ENCODE measurements at places on chromosomes 5 and 9.

DNA sequence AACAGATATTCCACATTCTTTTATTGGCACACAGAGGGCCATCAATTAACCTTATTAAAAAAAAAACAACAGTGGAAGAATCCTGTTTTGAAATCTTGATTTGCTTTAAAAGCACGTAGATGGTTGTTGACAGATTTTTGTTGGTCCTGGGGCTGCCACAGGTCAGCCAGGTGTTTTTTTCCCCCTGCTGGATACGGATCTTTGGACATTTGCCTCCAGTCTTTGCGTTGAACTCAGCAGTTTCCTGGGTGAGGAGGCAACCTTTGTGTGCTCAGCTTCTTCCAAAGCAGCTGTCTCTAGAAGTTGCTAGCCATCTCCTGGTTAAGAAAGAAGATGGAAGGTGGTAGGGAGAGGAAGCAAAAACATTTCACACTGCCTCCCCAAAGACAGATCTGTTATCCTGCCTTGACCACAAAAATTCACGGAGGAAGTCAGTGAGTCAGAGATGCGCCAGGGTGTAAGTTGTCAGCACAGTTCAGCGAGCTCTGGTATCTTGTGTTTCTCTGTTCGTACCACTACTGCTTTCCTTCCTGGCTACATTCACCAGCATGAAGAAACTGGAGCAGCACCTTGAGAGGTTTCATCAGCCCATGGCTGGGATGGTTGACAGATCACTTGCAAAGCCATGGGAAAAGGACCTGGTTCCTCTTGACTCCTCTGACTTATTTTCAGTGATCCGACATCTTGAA is 207.3 kb downstream of the ARHGAP26 start:
- DNase-seq, result no peak

DNA sequence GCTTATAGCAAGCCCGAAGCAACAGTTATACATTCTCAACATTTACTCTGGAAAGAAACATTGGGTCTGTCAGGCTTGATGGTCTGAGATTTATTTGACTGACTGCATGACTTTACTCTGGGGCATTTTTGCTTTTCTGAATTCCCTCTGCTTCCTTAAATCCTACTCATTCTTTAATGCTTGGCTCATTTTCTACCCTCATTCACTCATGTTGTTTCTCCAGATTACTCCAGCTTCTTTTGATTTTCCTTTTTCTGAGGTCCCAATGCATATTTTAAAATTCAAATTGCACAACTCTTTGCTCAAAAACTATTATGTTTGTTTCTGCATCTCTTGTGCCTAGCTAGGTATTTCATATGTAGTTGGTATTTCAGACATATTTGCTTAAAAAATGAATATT is 2002.9 kb upstream of the NUDT12 start:
- no peak for DNase-seq

- DNase-seq, result no peak
These were observed 169.9 kb downstream of the PAM start for GRCh38 chr5:102924963-102925362.

- no peak for DNase-seq
These were observed 23.4 kb downstream of the NKD2 start for GRCh38 chr5:1032011-1032410.

GRCh38 chr5:133605323-133605722 is 7.0 kb downstream of the FSTL4 start:
- DNase-seq, result no peak

GRCh38 chr5:33153831-33154230 is 286.9 kb upstream of the TARS1 start:
- DNase-seq, result no peak

DNA sequence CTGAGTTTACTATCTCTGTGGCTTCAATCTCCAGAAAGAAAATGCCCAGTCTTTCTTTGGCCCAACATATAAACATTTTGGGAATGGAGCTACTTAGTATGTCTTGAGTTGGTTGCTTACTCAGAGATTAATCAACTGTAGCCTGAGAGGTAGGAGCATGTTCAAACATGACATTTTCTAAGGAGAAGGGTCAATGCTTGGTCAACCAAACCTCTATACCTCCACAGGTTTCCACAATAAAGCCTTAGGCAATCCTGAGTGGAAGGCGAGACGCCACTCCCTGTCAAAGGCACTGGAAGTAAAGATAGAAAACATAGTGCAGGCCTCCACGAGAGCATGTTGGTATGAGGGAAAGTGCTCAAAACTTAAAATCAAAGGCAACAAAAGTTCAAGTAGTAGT is 411.4 kb downstream of the KCTD16 start:
- no peak for DNase-seq

GRCh38 chr9:22922222-22922621 is 475.6 kb downstream of the DMRTA1 start:
- no peak for DNase-seq

GRCh38 chr5:54754420-54754819 is 231.0 kb downstream of the ESM1 start:
- DNase-seq, result no peak

GRCh38 chr5:36691696-36692371 is 85.4 kb downstream of the SLC1A3 start:
- no peak for DNase-seq

DNA sequence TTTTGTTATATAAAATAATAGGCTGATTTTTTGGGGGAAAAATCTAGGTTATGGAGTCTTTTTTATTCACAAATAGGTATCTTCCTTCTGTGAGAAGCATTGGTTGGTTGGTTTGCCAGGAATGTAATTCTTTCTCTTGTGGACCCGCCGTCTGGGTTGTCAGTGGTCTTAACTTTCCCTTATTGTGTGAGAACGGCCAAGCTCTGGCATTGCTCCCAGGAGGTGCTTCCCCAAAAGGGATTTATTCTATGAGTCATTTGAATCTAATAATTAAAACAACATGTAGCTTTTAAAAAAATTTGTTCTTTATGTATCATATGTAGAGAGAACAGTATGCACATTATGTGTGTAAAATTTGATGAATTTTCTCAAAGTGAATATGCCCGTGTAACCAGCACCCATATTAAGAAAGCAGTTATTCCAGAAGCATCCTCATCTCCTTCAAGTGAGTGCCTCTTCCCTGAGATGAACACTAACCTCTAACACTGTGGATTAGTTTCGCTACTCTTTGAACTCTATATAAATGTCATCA is 114.4 kb downstream of the MAST4 start:
- no peak for DNase-seq

GRCh38 chr5:138932171-138932810 is 57.2 kb upstream of the LRRTM2 start:
- DNase-seq, result no peak

GRCh38 chr9:128669786-128670185 is 13.1 kb upstream of the DYNC2I2 start:
- DNase-seq, result no peak

GRCh38 chr5:157530226-157530972 is 45.2 kb downstream of the ADAM19 start:
- no peak for DNase-seq

DNA sequence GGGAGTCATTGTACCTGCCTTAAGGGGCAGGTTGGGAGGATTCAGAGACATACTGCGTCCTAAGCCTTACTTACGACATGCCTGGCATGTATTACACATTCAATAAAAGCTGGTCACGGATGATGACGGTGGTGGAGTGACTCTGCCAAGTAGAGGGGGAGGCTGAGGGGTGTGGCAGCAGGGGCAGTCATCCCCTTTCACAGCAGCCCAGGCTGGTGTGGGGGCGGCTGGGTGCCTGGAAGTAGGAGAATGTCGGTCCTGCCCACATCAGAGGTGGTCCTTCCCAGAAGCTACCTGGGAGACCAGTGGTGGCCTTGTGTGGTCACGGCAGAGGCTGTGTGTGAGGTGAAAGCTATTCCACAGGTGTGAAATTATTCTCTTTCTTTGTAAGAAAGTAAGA is 8.9 kb downstream of the ZBTB34 start:
- no peak for DNase-seq

DNA sequence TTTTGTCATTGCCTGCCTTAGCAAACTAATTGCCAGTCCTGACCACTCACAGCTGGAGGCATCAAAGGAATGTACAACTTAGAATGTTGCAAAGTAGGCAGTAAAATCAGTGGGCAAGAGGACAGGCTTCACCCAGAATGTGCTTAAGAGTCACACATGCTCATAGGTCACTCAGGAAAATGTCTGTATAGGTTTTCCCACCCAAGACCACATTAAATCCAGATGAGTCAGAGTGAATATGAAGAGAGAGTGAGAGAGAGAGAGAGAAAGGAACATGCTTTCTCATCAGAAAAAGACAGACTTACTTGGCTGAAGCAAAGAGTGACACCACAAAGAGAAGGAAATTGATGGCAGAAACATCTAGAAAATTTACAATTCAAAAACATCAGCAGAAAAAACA is 37.9 kb downstream of the PLEKHG4B start:
- DNase-seq, result no peak

DNA sequence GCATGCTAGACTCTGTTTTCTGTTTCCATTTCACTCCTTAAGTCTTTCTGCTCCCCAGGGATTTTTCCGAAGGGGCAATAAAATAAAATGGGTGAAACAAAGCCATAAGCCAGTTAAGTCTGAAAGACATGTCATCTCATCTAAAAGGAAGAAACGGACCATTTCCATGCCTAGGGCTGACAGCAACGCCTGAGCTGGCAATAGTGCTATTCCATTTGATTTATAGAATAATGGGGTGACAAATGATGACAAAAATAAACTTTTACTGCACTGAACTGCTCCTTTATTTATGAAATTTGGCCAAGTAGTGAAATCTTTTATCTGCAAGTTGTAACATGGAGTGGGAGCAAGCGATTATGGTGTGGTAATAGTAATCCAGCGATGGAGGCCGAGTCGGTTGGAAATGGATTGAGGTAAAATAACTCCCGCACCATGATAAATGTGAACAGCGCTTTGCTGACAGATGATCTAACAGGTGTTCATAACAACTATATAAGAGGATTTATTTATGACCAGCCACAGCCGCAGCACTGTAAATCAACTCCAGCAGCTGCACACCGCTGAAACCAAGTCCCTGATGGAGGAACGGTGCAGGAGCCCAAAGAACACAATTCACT is 219.8 kb upstream of the TBCA start:
- no peak for DNase-seq

GRCh38 chr5:170510126-170510525 is 6.3 kb downstream of the KCNIP1 start:
- DNase-seq, result no peak

DNA sequence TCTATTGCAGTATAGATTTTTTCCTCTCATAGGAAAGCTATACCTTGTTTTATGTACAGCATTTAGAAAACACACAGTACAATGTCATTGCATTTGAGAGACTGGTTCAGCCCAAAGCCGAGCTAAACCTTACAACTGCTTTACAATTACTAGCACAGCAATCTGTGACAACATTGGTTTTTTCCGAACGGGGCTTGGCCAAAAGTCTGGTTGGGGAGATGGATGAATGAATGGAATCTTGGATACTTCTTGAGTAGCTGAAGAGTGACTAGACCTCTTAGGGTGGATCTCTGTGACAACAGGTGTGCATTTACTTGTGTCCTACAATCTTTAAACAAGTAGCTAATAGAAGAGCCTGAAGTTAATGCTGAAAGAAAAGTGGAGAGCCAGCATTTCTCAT is 1.2 kb downstream of the SGCD start:
- DNase-seq, result no peak

DNA sequence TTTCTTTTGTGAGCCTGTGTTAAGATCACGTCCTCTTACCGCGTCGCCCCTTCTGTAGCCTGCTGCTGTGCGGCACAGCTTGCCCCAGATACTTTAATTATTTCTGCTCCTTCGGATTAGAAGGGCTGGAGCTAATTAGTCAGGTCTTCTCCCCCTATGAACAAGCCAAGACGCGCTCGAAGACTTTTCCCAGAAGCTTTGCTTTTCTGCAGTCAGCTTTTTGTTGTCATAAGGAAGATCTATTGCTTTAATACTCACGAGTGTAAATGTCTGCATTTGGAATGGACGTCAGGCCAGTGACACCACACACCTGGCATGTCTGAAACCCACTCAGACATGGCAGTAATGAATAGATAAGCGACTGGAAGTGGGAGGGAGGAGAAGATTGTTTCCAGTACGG is 37.0 kb downstream of the PRUNE2 start:
- DNase-seq, result no peak

GRCh38 chr9:21689854-21690253 is 112.6 kb upstream of the MTAP start:
- DNase-seq, result no peak

- no peak for DNase-seq
These were observed 16.2 kb downstream of the CAMSAP1 start for GRCh38 chr9:135891027-135891631.

DNA sequence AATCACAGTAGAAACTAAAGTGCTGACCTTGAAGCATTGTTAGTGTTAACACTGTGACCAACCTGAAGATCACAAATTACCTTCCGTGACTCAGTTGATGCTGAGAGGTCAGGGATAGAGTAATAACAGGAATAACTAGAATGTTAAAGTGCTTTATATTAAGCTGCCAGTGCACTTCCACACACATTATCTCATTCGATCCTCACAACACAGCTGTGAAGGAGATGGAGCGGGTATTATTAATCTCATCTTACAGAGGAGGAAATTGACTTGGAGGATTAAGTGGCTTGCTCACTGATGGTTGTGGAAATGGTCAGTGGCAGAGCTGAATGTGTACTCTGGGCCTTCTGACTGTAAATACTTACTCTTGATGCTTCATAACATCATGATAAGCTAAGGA is 252.5 kb upstream of the DMRT1 start:
- DNase-seq, result no peak

DNA sequence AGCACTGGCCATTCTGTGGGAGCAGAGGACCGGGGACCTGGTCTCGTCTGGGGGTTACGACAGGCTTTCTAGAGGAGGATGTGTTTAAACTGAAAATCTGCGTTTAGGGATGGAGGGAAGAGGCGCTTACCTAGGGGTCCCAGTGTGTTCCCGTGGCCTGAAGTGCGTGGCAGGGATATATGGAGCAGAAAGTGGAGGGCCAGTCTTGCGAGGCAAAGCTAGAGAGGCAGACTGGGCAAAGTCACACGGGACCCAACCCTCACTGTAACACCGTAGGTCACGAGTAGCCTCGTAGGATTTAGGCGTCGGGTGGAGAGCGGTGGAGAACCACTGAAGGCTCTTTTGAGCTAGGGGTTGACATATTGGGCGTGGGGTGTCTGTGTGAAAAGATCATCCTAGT is 32.8 kb upstream of the POMT1 start:
- no peak for DNase-seq

GRCh38 chr5:110757118-110757729 is 18.4 kb downstream of the SLC25A46 start:
- peak; percentile 28 for DNase-seq

GRCh38 chr9:124364141-124364540 is 51.1 kb downstream of the PSMB7 start:
- no peak for DNase-seq

- DNase-seq, result no peak
These were observed 191.0 kb downstream of the TARS1 start for GRCh38 chr5:33631786-33632185.

All from endothelial cell (in vitro differentiated cells).